ENCODE measurements at places on chromosomes 6 and 20. TPM values are rescaled to one million over a fixed set of nuclear protein-coding genes. Genes with fewer than 3 reads are reported as not detected.

DNA sequence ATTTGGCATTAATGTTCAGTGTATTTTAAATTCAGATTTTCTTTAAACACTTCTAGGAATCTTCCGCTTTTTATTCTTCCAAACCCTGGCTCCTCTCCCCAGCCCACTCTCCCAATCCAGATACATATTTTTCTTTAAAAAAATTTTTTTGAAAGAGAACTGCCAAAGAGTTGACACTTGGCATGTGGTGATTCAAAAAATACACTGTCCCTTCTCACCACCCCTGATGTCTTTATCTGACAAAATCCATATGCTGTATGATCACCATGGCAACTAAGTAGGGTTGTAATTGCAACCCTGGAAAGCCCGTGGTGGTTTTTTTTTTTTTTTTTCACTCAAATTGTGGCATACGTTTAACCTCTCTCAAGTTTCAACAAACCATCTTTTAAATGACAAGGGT lies 355.8 kb upstream of the SASH1 start:
- DNase-seq, result no peak

DNA sequence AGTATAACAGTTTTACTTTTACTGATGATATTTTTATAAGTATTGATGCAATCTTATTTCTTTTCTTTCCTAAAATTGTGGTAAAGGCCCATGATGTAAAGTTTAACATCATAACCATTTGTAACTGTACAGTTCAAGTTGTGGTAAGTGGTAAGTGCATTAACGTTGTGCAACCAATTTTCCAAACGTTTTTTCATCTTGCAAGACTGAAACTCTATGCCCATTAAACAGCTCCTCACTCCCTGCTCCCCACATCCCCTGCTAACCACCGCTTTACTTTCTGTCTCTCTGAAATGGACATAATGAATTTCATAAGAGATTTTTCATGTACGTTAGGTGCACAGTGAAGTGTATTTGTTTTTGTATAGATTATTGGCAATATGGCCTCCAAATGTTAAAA lies 106.0 kb downstream of the PACRG start:
- no peak for DNase-seq

DNA sequence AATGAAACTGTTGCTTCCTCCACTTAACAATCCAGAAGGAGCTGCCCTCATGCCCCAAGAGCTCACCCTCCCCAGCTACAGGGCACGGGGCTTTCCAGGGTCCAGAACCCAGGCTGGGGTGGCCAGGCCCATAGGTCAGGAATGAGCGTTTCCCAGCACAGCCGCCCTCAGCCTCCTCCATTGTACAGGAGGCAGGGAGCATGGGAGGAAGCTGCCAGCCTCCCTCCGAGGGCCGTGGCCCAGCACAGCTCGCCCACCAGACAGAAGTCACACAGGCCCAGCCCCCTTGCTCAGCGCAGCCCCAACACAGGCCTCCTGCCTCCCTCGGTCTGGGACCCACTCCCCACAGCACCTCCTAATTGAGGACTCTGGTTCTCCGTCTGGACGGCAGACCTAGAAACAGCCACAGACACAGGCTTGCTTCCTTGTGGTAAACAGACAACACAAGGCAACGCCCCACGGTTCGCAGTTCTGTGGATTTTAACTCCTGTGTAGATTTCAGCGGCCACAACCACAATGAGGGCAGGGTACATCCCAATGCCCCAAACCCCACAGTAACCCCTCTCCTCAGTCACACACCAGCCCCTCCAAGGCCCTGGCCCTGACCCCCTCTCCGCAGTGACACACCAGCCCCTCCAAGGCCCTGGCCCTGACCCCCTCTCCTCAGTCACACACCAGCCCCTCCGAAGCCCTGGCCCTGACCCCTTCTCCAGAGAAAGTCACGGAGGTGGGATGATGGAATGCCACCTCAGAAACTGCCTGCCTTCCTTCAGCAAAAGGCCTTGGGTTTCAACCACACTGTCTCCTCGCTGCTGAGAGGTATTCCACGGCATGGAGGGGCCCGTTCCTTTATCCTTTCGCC lies 173.5 kb downstream of the DLL1 start:
- no peak for DNase-seq

GRCh38 chr20:47677635-47678453 lies 107.4 kb downstream of the SULF2 start:
- DNase-seq, result no peak

- no peak for DNase-seq
These were observed 229.6 kb downstream of the SAMD5 start for GRCh38 chr6:147738099-147738498.

DNA sequence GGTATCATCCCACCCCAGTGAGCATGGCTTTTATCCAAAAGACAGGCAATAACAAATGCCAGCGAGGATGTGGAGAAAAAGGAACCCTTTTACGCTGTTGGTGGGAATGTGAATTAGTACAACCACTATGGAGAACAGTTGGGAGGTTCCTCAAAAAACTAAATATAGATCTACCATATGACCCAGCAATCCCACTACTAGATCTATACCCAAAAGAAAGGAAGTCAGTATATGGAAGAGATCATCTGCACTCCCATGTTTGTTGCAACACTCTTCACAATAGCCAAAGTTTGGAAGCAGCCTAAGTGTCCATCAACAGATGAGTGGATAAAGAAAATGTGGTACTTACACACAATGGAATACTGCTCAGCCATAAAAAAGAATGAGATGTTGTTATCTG lies 5.9 kb upstream of the KIAA1755 start:
- no peak for DNase-seq

TGM3 gene
- polyA plus RNA-seq, result 0.08 TPM

Data from keratinocyte (primary cell).